ENCODE measurements at places on chromosomes 11 and 22.

DNA sequence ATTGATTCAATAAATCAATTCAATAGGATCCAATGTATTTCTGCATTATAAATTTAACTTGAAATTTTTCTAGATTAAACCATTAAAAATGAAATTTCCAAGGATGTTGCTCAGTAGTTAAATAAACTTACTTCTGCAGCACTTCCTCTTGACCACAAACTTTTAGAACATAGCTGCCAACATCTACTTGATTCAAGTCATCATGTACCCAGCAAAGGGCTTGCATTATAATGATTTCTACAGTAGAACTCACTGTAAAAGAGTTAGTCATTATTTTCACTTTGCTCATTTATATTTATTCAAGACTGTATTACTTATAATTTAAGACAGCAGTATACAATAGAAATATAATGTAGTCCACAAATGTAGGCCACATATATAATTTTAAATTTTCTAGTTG, 59.2 kb downstream of the PIK3C2A start:
- DNase-seq: no peak

DNA sequence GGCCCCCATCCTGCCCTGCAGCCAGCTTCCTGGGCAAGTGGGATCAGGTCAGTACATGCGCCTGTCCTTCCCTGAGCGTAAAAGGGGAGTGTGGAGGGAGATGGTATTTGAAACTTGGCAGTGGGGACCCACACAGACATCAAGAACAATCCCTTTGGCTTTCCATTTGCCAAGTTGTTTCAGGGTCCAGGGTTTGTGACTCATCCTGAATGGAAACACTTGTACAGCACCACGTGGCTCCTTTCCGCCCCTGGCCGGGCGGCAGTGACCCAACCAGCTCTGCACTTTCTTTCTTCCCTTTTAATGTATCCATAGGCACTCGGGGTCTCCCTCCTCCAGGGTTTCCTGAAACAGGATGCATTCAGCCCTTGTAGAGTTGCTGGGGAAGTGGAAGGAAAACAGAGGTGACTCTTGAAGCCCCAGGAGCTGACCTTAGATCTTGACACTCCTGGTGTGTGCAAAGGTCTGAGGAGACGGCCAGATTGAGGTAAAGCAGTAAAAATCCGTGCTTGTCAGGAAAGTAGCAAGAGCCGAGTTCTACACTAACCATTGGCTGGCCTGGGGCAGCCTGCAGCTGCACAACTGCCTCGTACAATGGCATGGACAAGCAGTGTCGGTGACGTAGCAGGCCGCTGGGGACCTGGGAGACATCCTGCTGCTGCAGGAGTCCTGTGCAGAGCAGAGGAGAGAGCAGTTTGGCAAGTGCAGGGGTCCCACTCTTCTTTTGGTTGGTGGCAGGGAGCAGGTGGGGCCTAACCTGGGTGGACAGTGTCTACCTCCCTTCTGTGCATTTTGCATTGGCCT, 189.8 kb downstream of the SNX19 start:
- DNase-seq: no peak

DNA sequence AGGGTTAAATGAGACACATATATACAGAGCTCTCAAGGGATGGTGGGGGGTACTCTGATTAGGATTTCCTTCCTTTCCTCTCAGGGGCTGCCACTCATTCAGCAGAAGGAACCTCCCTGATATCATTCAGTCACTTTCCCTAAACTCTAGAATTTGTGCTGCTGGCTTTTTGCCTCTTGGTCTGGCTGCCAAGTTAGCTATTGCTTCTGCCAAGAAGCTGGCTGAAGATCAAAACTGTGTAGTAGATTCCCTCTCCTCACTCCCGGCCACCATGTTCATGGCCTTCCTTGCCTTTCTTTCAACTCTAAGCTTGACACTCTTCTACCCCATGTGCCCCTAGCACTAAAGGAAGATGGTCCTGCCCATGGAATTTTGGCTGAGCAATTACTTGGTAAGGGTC, 18.7 kb downstream of the SLC6A5 start:
- DNase-seq: no peak

DNA sequence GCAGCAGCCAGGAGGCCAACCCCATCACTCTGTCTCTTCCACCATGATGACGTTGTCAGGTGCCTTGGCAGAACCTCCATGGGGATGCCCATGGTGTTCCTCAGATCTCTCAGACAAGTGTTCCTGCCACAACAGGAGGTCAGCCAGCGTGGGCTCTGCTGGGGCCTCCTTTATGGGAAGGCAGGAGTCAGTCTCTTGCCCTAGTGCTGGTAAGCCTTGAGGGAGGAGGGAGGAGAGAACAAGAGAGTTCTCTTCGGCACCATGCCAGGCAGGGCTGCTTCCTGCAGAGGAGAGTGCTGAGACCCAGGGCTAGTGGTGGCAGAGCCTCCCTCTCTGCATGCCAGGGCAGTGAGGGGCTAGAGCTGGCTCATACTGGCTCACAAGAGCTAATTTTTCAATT, 32.5 kb downstream of the GNAZ start:
- DNase-seq: no peak

GRCh38 chr11:70103256-70103975, 25.3 kb downstream of the ANO1 start:
- no peak for DNase-seq

- DNase-seq: no peak
Observed at GRCh38 chr11:70894566-70895365, 357.6 kb downstream of the SHANK2 start.

DNA sequence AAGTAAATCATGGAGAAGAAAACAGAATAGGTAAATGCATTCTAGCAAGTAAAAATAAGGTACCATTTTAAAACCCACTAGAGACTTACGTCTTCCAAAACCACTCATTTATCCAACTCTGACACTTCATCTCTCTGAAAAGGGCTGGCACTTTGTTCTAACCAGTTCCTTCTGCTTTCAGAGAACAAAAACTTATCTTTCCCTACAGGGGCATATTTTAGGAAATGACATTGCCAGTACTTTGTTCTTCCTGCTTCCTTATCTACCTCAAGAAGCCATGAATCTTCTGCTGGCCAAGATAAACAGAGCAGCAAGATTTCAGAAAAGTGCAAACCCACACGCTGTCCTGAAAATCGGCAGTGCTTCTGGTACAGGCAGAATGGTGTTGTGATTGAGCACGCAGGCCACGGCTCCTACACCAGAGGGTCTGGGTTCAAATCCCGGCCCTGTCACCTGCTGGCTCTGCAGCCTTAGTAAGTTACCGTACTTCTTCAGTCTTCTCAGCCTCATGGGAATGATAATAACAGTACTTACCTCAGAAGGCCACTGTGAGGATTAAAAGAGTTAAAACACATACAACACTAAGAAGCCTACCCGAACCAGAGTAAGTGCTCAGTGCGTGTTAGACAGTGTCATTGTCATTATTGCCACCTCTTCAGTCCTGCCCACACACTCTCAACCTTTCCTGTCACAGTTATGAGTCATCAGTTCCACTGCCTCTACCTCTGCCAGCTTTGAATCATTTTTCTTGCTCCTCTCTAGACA, 11.0 kb downstream of the MPZL3 start:
- no peak for DNase-seq

DNA sequence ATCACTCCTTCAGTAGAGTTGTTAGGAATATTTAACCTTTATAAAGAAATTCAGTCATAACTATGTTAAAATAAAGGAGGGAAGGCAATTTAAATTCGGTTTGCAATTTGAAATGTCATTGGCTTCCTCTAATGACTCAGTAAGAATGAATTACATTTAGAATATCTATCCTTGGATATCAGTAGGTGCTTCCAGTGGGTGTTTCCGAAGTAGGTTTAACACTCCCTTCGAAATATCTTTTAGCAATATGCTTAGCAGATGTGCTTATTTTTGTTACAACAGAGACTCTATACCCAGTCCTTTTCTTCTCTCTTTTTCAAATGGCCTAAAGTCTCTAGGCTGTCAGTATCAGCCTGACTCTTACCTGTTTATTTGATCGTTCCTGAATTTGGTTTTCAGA, 103.7 kb upstream of the RASSF10 start:
- DNase-seq: no peak

DNA sequence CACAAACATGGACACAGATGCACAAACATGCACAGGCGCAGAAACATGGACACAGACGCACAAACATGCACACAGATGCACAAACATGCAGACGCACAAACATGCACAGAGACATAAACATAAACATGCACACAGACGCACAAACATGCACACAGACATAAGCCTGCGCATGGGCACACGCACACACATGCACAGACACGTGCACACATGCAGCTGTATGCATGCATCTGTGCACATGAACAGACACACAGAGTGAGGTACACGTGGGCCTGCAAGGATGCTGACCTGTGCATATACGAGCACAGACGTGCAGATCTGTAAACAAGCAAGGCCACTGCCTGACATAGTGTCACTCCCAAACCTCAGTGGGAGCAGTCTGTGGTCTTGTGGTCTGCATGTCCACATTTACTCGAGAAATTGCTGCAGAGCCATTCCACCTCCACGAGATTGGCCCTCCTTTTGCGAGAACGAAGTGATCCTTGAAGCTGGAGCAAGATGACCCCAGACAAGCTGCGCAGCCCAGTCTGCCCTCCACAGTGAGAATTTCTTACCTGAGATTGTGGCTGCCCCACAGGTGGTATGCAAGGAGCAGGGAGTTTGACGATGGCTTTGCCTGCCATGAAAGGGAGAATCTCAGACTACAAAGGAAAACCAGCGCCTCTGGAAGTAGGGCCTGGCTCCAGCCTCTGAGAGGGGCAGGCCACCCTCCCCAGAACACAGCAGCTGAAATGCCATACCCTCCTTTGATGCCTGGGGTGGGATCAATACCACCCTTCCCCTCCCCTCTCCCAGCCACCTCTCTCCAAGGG, 299.9 kb downstream of the BRD1 start:
- DNase-seq: no peak

GRCh38 chr11:119166368-119167076, 2.0 kb upstream of the NLRX1 start:
- no peak for DNase-seq

DNA sequence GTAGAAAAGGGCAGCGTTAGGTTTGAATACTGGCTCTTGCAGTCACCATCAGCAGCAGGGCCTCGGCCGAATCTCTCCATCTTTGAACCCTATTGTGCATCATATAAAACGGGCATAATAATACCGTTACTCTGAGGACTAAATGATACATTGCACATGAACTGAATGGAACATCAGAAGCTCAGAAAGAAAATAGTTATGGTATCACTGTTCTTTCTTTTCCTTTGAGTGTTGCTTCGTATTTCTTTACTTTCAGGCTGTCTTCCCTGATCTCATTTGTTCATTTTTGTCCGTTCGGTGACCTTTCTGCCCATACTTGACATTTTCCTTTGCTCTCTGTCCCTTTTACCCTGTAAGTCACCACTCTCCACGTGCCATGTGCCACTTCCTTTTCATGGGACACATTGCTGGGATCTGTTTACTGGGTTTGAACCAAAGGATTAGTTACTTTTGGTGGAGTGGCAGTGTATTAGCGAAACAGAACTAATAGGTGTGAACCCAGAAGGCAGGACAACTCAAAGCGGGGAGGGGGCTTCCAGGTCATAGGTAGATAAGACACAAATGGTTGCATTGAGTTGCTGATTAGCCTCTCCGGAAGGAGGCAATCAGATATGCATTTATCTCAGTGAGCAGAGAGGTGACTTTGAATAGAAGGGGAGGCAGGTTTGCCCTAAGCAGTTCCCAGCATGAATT, 717 bp upstream of the ZNF202 start:
- no peak for DNase-seq

DNA sequence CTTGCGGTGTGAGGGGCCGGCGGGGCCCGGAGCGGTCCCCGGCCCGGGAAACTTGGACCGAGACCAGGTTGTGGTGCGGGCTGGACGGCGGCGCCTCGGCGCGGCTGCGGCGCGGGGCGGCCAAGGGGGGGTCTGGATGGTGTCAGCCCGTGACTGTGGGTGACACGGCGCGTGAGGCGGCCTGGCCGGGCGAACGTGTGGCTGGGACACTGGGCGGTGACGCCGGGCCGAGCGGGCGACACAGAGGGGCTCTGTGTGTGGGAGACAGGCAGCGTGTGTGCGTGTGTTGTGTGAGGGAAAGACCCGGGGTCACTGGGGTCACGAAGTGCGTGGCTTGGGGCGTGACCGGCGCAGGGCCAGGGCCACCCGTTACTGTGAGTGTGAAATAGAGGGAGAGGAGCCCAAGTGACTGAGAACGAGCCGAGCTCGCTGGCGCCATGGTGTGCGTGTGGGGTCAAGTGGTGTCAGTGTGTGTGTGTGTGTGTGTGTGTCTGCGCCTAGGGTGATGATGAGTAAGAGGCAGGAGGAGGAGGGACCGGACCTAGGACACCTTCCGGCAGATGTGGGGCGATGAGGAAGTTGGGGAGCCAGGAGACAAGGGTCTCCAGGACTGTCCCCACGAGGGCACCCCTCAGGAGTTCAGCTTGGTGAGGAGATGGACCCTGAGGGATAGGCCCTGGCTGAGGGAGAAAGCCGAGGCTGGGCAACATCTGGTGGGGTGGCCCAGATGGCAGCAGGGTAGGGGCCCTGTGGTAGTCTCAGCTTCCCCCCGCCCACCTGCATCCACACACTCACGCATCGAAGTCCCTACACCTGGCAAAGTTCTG, 817 bp downstream of the RELT start:
- DNase-seq: peak; percentile 11

GRCh38 chr22:22786301-22787115, 101.1 kb upstream of the IGLL5 start:
- no peak for DNase-seq

- DNase-seq: no peak
Observed at GRCh38 chr22:41355895-41356294, 25.8 kb upstream of the TEF start.

GRCh38 chr22:31926969-31927368, 17.4 kb upstream of the YWHAH start:
- DNase-seq: no peak

- no peak for DNase-seq
Observed at GRCh38 chr11:130773244-130773820, 142.9 kb downstream of the SNX19 start.

DNA sequence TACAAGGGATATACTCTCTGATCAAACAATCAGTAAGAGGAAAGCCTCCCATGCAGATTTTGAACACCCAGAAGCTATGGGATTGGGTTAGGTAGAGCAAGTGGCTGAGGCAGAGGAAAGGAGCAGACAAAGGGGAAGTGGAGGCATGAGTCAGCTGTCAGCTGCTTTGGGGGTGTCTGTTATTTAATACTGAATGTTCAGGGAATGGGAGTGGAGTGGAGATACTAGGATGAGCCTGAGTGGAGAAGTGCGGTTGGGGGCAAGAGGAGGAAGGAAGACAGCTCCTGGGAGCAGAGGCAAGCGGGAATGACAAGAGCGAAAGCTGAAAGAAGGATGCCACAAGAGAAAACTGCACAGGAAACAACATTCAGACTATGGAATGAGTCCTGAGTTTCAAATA, 22.7 kb upstream of the TMPRSS5 start:
- no peak for DNase-seq
